ENCODE measurements at places on chromosomes 5 and 9.

DNA sequence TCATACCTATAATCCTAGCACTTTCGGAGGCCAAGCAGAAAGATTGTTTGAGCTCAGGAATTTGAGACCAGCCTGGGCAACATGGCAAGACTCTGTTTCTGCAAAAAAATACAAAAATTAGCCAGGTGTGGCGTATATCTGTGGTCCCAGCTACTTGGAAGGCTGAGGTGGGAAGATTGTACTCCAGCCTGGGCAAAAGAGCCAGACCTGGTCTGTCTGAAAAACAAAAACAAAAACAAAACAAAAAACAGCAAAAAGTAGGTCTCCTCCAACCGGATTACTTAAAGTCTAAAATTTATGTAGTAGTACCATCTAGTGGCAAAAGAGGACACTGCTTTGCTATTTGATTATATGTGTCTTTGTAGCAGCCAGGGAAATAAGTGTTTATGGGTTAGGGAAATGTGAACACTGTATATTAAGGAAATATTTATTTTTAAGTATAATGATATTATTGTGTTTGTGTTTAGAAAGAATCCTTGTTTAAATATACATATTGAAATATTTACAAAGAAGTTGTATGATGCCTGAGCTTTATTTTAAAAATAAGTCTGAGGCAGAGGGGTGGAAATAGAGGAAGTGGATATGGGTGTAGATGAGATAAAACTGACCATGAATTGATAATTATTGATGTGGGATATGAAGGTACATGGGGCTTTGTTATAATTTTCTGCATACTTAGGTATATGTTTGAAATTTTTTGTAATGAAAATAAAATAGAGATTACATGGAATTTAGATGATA, 20.0 kb downstream of the APC start:
- DNase-seq = peak; percentile 89

DNA sequence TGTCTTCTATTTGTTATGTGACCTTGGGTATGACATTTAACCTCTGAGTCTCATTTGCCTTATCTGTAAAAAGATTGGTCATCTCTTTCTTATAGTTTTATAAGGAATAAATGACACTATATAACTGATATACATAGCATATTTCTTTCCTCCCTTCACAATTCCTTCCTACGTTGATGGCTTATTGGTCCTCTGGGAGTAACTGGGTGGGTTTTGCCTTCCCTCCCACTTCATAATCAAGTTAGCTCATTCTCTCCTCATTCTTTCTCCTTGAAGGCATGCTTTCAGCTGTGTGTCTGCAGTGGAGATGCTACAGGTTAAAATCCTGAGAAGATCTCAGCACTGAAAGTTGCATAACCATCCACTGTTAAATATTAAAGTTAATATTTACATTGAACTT, 382.4 kb downstream of the TMEM38B start:
- no peak for DNase-seq

GRCh38 chr5:170302653-170303501, 5.3 kb upstream of the LCP2 start:
- no peak for DNase-seq

DNA sequence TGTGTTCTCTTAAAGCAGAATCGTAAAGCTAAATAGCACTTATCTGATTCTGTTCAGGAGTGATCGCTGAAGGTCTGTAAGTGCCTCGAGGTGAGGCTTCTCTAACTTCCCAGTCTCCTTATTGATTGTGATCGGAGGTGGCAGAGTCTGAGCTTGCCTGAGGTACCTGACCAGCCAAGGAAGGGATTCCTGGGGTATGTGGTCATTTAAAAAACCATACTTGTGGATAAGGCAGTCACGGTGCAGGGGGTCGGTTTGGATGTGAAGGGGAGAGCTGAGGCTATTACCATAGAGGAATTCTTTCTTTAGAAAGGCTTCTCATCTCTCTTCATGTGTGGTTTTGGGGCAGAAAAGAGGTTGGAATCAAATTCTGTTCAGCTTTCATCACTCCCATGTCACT, 193.7 kb downstream of the TLE4 start:
- peak; percentile 4 for DNase-seq
